ENCODE measurements at places on chromosomes 6 and 20.
A peak's percentile ranks its signal among the peaks of the same experiment; 100 is the strongest.

GRCh38 chr20:57598491-57598890 lies 21.7 kb downstream of the ZBP1 start:
- no peak for DNase-seq

- DNase-seq: no peak
Observed at GRCh38 chr6:83182114-83182513, 11.0 kb downstream of the PGM3 start.

DNA sequence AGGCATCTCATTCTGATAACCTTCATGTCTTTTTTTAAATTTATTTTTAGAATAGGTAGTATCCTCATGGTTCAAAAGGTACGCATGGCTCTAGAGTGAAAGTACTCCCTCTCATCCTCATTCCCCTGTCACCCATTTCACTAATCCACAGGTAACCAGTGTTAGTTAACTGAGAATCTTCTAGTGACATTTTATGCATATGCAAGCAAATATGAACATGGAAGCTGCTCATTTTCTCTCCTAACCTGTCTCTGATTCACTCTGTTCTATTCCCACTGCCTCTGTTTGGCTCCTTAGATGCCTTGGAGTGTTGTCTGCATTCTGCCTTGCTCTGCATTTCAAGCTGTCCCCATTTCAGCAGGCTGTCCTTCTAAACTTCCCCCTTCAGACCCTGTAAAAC lies 4.5 kb downstream of the NCOA7 start:
- no peak for DNase-seq

GRCh38 chr20:20317195-20317594 lies 50.7 kb upstream of the INSM1 start:
- DNase-seq: no peak

GRCh38 chr6:150088481-150089154 lies 19.7 kb upstream of the ULBP3 start:
- DNase-seq: no peak

DNA sequence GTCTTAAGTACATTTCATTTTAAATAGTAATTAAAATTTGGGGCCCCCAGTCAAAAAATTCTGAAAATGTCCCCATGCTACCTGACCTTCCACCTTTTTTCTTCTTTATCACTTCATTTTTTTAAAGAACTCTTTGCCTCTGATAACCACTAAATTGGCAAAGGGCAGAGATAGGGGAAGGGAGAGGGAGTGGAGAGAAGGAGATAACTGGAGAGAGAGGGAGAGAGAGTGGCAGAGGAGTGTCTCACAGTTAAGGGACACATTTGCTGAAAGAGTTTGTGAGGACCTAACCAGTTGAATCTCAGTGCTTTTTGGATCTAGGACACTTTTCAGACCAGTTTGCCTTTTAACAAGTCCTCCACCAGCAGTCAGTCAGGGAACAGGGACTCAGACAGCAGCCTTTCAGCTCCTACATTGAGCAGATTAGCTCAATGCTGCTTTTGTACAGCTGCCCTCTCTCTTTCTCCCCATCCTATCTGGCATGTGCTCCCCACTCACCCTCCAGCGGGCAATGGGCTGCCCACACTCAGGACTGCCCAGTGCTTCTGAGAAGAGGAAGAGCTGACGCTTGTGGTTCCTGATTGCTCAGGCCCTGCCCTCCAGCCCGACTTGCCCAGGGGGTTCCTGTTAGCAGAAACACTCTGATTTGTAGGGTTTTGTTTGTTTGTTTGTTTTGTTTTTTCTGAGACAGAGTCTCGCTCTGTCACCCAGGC lies 14.4 kb downstream of the ARMC2 start:
- DNase-seq: no peak

DNA sequence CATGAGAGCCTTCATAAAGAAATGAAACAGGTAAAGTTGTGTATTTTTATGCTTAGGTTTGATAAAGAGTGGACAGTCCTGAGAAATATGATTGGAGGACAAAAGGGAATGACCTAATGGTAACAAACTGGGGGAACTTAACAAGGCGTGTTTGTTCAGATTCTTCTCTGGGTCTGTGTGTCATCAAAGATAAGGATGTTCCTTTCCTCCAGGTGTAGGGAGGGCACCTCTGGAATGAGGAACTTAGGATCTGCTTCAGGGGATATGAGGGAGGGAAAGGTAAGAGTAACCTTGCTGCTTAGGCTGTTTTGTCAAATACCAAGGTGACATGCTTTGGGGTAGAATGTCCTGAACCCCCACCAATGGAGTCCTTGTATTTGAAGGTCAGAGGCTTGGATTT lies 291.9 kb downstream of the KCNQ5 start:
- no peak for DNase-seq

- no peak for DNase-seq
Observed at GRCh38 chr20:34082232-34082887, 29.7 kb downstream of the EIF2S2 start.

DNA sequence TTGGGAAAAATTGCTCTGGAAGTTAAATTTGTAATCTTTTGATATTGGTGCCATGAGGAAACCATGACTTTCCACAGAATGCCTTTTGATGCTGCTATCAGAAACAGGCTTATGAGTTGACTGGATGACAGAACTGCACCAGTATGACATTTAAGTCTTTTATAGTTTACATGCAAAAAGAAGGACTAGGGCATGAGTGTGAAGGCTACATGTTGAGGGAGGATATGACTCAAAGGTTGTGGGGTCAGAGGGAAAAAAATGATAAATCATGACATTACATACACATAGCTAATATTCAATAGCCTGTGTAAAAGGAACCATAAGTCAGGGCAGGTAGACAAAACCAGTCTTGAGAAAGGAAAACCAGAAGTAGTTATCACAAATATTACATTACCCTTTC lies 182.2 kb downstream of the COL12A1 start:
- no peak for DNase-seq

DNA sequence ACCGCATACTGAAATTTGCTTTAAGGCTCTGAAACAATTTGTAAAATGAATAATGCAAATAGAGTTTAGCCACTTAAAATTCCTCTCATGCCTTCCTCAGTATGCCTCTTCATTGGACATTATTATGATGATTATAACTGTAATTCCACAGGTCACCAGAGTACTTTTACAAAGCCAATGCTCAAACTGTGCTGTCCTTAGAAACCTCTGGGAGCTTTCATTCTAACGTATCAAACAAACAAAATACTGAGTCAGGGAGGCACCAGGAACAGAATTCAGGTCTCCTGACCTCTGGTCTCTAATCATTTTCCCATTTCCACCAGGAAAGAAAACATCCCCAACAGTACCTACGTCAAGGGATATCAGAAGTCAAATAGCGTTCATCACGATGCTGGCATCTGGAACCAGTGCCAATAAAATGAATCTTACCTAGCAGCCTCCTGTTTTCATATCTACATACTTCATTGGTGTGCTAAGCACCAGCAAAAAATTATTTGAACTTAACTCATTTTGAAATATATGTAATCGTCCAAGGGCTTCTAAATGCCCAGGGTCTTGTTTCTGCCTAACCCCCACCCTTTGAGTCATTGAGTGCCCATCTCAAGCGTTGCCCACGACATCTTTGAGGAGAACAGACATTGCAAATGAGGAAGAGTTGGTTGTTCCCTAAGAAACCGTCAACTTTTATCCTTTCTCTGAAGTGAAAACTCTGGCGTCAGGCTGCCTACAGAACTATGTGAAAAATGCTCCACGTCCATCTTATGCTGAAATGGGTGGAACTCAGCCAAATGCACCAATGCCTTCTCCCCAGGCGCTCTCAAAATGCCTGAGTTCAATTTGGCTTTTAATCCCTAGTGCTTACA lies 37.9 kb downstream of the NEDD9 start:
- no peak for DNase-seq

DNA sequence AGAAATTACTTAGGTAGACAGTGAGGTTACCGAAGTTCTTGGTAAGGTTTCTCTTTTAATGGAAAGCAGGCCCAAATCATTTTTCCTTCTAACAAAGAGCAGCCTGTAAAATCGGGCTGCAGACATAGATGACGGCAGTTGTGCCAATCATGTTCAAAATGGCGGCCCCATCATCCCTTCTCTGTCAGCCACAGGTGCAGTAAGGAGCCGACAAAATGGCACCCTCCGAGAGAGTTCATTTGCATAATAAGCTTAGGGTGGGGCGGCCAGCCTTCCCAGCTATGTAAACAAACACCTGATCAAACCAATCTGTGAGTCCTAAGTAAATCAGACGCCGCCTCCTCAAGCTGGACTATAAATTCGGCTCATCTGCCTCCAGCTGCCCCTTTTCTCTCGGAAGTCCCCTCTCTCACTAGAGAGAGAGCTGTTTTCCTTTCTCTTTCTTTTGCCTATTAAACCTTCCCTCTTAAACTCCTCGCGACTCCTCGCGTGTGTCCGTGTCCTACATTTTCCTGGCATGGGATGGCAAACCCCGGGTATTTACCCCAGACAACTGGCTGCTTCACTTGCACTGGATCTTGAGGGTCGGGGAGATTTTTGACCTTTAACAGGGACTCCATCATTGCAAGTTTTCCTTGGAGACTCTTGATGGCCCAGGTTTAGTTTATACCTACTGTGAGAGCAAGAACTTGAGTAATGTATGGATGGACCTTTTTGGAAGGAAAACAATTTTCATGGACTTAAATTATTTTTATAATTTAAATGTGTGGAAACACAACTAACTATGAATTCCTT lies 8.9 kb upstream of the DDR1 start:
- DNase-seq: no peak

DNA sequence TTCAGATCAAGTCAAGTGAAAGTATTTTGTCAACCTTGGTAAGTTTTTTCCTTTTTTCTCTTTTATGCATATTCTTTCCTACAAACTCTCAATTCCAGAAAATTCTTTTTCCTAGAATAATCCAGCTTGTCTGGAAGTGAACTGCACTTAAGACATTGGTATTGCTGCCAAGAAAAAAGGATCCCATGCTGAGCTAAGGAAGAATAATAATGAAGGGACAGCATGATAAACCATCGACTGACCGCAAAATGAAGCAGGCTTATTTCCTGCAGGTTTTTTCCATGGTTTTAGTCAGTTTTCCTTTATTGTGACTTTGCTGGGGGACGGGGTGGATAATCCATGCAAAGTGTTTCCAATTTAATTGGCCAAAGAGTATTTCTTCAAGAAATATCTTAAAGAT lies 857.6 kb upstream of the SLC35B3 start:
- DNase-seq: no peak

DNA sequence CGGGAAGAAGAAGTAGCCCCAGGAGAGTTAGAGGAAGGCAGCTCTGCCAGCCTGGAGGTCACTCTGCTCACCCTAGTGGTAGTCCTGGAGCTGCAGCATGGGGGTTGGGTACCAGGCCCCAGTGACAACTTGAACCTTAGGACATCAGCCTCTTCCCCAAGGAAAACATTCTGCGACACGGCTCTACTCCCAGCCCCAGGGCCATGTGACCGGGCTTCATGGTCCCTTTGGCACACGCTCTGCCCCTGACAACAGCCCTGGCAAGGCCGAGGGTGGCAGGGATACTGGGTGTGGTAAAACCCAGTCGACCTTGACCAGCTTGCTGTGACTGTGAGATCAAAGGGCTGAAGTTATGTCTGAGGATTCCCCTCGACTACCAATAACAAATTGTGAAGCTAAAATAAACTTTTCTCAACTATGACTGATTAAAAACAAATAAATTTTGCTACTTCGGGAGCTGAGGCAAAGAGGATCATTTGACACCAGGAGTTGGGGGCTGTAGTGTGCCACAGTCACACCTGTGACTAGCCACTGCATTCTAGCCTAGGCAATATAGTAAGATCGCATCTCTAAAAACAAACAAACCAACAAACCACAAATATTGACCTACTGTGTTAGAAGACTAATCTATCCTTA lies 24.4 kb upstream of the ARID1B start:
- DNase-seq: no peak

GRCh38 chr6:130132286-130132701 lies 90.5 kb downstream of the SAMD3 start:
- DNase-seq: peak; percentile 56

DNA sequence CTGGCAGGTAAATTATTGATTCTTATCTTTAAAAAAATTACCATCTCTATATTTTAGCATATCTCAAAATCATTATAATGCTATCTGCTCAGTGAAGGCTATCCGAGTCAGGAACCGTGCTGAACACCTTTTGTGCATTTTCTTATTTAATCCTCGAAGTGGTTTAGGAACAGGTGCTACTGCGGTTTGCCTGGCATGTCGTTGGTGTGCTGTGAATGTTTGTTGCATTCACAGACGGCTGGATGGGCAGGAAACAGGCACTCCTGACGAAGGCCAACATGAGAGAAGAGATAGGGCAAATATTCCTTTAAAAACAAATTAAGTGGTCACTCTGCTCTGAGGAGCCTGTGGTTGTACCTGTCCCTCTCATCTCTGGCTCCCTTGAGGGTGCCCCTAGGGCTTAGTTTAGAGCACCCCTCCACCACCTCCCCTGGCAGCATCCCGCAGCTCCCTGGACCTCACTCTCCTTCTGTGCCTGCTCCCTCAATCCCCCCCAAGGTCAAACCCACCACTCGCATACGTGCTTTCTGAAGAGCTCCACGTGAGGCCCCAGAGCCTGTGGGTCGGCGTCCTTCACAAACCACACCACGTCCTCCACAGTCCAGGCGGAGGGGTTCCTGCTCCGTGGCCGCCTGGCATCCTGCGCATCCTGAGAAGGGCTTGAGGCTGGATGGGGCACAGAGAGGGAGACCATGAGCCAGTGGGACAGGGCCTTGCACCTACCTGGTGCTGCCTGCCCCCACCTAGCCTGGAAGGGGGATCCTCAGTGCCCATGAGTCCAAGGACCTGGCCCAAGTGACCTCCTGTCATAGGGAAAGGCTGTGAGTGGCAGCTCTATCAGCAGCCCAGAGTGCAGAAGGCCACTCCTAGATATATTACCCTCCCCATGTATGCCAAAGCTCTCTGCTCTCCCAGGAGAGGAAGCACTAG lies 116.5 kb downstream of the SCML4 start:
- DNase-seq: no peak

DNA sequence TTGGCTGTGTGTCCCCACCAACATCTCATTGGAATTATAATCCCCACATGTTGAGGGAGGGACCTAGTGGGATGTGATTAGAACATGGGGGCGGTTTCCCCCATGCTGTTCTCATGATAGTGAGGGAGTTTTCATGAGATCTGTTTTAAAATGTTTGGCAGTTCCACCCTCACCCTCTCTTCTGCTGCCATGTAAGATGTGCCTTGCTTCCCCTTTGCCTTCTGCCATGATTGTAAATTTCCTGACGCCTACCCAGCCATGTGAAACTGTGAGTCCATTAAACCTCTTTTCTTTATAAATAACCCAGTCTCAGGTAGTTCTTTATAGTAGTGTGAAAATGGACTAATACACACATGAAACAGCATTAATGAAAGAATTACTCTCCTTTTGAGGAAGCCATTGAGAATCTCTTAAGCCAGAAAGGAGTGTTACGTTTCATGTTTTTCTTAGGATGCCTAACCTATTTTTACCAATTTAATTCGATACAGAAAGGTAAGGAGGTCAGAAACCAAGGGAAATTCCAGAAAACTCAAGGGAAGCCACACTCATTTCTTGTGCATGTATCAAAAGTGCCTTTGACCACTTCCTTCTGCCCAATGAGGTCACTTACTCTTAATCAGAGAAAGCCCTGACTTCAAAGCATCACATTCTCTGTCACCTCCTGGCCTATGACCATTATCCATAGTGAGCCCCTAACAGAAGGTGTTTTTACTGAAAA lies 24.7 kb upstream of the HINT3 start:
- DNase-seq: no peak

DNA sequence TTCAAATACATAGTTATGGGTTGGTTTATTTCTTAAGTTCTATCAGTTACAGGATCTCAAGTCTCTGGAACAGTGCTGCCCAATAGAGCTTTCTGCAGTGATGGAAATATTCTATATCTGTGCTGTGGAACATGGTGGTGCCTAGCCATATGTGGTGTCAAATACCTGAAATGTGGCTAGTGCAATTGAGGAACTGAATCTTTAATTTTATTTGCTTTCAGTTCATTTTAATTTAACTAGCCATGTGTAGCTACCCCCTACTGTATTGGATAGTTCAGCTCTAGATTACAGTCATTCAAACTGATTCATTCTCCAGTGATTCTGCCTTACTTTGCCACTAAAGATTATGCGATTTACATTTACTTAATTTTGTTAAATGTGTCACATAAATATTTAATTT lies 503.2 kb downstream of the CDKAL1 start:
- no peak for DNase-seq
